ENCODE measurements at places on chromosomes 6 and 20. TPM values are rescaled to one million over a fixed set of nuclear protein-coding genes. Genes with fewer than 3 reads are reported as not detected.

DNA sequence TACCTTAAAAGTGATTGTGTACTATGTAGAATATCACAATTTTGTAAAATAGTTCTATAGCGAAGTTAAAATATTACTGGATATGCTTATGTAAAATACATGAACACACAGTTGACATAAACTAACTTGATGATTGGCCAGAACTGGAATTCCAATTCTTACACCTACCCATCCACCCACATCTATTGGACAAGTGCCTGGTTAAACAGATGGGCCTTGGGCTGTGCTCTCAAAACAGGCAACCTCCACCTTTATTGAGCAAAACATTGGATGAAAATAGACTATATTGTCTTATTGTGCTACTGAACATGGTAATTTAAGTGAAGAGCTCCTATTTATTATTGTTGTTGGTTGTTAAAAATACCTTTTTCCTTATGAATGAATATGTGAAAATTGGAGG is 154.0 kb upstream of the FLRT3 start:
- no peaks in the 10 kb centered on the region for H3K36me3 ChIP-seq
- no peak overlapping the region for H3K27ac ChIP-seq
- H3K4me1 ChIP-seq: no peaks in the 10 kb centered on the region

DNA sequence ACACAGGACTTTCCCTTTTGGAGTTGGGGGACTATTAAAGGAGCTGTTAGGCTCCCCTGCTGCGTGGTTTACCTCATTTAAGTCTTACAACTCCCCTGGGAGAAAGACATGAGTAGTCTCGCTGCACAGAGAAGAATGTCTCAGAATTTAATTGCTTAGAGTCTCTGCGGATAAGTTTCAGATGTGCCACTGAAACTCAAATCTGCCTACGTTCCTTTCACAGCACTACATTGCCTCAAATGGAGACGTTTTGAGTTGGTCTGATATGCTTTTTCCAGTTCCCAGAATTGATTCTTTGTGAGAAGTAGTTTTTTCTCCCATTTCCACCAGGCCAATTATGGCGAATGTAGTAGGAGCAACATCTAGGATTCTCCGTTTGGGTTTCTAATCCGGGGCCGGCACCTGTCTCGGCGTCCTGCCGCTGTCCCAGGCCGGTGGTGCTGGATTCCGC is 532 bp upstream of the SLC35F1 start:
- no peaks in the 10 kb centered on the region for H3K36me3 ChIP-seq
- no peak overlapping the region for H3K27ac ChIP-seq
- peaks cover 5% of the 10 kb centered on the region for H3K4me1 ChIP-seq
- DNase-seq: no peak

DNA sequence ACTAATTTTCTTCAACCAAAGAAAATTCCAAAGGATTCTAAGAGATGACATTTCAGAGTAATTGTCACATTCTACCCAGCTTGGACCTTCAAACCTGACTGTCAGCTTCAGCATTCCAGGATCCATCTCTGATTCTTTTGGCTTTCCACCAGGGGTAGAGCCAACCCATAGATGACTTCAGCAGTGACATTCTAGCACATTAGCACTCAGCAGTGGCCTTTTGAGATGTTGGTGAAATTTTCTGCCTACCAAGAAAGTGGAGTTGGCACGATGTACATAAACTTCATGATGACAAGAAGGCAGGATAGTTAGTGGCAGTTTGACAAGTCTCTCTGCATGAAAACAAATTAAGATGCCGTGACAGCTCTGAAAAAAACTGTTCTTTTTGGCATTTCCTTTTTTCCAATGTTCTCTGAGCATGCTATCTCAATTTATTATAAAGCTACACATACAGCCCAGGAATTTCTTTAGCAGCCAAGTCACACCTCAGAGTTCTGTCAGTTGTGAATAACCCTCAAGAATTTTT is 466.5 kb upstream of the RNF217 start:
- no peaks in the 10 kb centered on the region for H3K4me1 ChIP-seq
- H3K27ac ChIP-seq: no peak overlapping the region
- no peak for DNase-seq
- H3K4me3 ChIP-seq: no peak overlapping the region
- H3K27me3 ChIP-seq: peaks cover 2% of the 10 kb centered on the region

DNA sequence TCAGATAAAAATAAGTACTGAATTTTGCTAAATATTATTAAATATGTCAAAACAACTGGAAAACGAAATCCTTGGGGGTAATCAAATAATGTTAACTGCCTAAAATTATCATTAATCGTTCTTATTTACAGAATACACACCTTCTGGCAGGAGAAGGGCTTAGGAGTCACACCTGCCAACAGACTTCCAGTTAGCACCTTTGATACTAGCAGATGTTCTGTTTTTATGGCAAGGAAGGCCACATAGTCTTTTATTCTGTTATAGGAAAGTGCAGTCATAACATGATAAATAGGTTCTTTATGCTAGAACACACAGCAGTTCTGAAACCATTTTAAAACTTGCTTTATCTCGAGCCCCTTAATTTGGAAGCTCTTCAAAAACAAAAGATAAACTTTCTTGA is 464.1 kb downstream of the UTRN start:
- DNase-seq: no peak
- H3K4me1 ChIP-seq: no peaks in the 10 kb centered on the region
- H3K36me3 ChIP-seq: no peaks in the 10 kb centered on the region
- no peak overlapping the region for H3K4me3 ChIP-seq
- no peaks in the 10 kb centered on the region for H3K27me3 ChIP-seq
- H3K27ac ChIP-seq: no peak overlapping the region

DNA sequence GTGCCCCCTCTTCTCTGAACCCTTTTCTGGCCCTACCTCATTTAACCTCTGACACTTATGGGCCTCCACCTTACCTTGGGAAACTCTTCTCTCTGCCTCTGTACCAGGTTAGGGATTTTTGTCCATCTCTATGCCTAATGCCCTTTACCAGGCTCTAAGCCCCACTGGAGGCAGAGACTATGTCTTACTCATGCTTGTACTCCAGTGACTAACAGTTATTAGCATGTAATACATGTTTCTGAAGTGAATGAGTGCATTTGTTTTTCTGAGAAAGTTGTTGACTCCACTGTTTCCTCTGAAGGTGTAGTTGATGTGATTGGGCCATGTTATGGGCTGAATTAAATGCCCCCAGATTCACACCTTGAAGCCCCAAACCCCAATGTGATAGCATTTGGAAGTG is 234.3 kb downstream of the PACRG start:
- H3K4me1 ChIP-seq: no peaks in the 10 kb centered on the region
- no peaks in the 10 kb centered on the region for H3K36me3 ChIP-seq
- no peak overlapping the region for H3K27ac ChIP-seq

DNA sequence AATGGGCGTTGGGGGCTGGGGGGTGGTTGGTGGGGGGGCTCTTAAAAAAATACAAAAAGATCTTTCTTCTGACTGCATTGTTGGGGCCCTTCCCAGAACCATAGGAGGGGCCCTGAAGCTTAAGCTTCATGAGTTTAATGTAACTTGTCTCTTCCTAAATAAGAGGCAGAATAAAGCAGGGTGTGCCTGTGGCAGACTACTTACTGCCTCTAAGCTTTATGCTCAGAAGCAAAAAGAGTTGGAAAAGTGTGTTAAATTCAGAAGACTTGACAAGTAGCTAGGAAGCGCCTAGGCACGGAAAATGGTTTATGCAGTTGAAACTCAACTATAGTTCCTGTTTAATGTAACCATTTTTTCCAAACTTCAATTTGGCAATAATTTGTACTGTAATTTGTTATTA is 44.5 kb downstream of the TIAM2 start:
- H3K36me3 ChIP-seq: no peaks in the 10 kb centered on the region
- peaks cover 5% of the 10 kb centered on the region for H3K4me1 ChIP-seq
- H3K4me3 ChIP-seq: no peak overlapping the region
- no peaks in the 10 kb centered on the region for H3K27me3 ChIP-seq

DNA sequence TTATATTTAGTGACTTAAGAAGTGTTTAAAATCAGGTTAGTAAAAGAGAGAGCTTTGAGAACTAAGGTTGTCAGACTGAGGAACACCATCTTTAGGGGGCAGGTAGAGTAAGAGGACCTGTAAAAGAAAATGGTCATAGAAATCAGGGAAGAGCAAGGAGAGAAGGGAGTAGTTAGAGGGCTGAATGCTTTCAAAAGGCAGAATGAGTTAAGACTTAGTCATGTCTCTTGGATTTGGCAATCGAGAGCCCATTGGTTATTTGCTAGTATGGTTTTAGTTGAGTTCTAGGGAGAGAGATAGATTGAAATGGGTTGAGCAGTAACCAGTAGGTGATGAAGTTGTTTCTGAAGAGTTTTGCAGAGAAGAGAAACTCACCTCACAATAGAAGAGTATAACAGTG is 51.1 kb downstream of the RALGAPB start:
- no peaks in the 10 kb centered on the region for H3K27me3 ChIP-seq
- H3K4me3 ChIP-seq: no peak overlapping the region
- no peaks in the 10 kb centered on the region for H3K4me1 ChIP-seq
- no peaks in the 10 kb centered on the region for H3K36me3 ChIP-seq

DNA sequence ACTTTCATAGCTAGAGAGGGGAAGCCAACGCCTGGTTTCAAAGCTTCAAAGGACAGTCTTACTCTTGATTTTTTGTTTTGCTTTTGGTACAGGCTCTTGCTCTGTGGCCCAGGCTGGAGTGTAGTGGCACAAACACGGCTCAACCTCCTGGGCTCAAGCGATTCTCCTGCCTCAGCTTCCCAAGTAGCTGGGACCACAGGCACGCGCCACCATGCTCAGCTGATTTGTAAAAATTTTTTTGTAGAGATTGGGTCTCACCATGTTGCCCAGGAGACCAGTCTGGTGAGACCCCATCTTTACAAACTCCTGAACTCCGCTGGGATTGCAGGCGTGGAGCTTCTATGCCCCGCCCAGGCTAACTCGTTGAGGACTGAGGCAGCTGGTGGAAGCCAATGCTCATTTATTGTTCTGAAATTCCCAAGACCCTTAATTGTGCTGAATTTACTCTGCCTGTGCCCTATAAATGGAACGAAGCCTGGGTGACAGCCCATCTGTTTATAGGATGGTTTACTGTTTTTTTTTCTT is 18.0 kb downstream of the SRSF3 start:
- H3K36me3 ChIP-seq: no peaks in the 10 kb centered on the region
- no peak overlapping the region for H3K4me3 ChIP-seq
- H3K27me3 ChIP-seq: no peaks in the 10 kb centered on the region
- no peak overlapping the region for H3K27ac ChIP-seq

GRCh38 chr20:3189561-3190131 is 14.8 kb downstream of the DDRGK1 start:
- H3K4me1 ChIP-seq: no peaks in the 10 kb centered on the region
- no peak overlapping the region for H3K4me3 ChIP-seq
- DNase-seq: no peak
- H3K36me3 ChIP-seq: no peaks in the 10 kb centered on the region
- H3K27ac ChIP-seq: no peak overlapping the region

- H3K27ac ChIP-seq: no peak overlapping the region
- H3K4me3 ChIP-seq: no peak overlapping the region
- H3K36me3 ChIP-seq: no peaks in the 10 kb centered on the region
- H3K27me3 ChIP-seq: no peaks in the 10 kb centered on the region
These were observed 12.9 kb downstream of the MDGA1 start for GRCh38 chr6:37684801-37685200.

GRCh38 chr6:52020945-52021570 is 66.4 kb downstream of the PKHD1 start:
- H3K27me3 ChIP-seq: no peaks in the 10 kb centered on the region
- H3K36me3 ChIP-seq: no peaks in the 10 kb centered on the region
- no peak overlapping the region for H3K27ac ChIP-seq
- DNase-seq: no peak
- no peaks in the 10 kb centered on the region for H3K4me1 ChIP-seq

DNA sequence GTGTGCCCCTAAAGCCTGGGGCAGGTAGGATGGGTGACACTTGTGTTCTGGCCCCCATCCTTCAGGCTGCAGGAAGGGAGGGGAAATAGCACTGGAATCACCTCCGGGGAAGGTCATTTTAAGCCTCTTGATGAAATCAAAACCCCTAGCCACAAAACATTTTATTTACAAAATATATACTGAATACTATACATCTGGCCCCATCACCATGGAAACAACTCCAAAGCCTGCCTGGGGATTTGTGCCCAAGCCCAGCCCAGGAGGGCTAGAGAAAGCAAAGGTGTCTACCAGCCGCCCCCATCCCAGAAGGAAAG is 2.6 kb downstream of the SMIM29 start:
- H3K4me1 ChIP-seq: peaks cover 4% of the 10 kb centered on the region
- no peaks in the 10 kb centered on the region for H3K27me3 ChIP-seq
- DNase-seq: no peak
- H3K27ac ChIP-seq: no peak overlapping the region
- H3K36me3 ChIP-seq: no peaks in the 10 kb centered on the region
- no peak overlapping the region for H3K4me3 ChIP-seq

- H3K36me3 ChIP-seq: no peaks in the 10 kb centered on the region
- no peak for DNase-seq
- H3K27ac ChIP-seq: no peak overlapping the region
- H3K4me1 ChIP-seq: no peaks in the 10 kb centered on the region
- no peaks in the 10 kb centered on the region for H3K27me3 ChIP-seq
These were observed 1378.6 kb upstream of the DEFB115 start for GRCh38 chr20:29878777-29879442.

- no peaks in the 10 kb centered on the region for H3K4me1 ChIP-seq
- no peak overlapping the region for H3K4me3 ChIP-seq
- DNase-seq: no peak
- no peak overlapping the region for H3K27ac ChIP-seq
- H3K27me3 ChIP-seq: no peaks in the 10 kb centered on the region
These were observed 36.9 kb upstream of the STMND1 start for GRCh38 chr6:17064975-17065374.

DNA sequence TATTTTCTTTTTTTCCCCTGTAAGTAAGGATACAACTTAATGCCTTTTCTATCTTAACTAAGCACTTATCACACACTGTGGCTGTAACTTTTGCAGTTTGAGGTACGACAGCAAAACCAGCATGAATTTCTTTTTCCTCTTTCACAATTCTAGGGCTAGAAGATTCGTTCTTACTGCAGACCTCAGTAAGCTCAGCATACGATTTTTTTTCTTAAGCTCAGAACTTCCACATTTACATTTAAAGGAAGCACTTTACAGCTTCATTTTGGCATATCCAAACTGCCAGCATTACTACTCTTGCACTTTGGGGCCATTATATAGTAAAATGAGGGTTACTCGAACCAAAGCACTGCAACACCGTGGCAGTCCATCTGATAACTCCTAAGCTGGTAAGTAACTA is 889 bp upstream of the CHMP4B start:
- no peak for DNase-seq
- H3K36me3 ChIP-seq: no peaks in the 10 kb centered on the region
- no peak overlapping the region for H3K27ac ChIP-seq
- H3K27me3 ChIP-seq: no peaks in the 10 kb centered on the region

- no peak overlapping the region for H3K27ac ChIP-seq
- DNase-seq: no peak
- no peaks in the 10 kb centered on the region for H3K4me1 ChIP-seq
- H3K36me3 ChIP-seq: no peaks in the 10 kb centered on the region
These were observed 25.2 kb downstream of the TGM3 start for GRCh38 chr20:2320813-2321658.

GRCh38 chr6:167949121-167949684 is 48.3 kb upstream of the KIF25 start:
- no peaks in the 10 kb centered on the region for H3K27me3 ChIP-seq
- no peaks in the 10 kb centered on the region for H3K4me1 ChIP-seq
- H3K36me3 ChIP-seq: no peaks in the 10 kb centered on the region
- H3K4me3 ChIP-seq: no peak overlapping the region

Gene RSPO3
- 4.4 TPM for total RNA-seq

Gene FRK
- 0.38 TPM for total RNA-seq

Gene SIRPD
- total RNA-seq: not detected

Gene SDCBP2
- 7.3 TPM for total RNA-seq

Gene ZBTB46
- 55.1 TPM for total RNA-seq

Gene NOL4L
- total RNA-seq: 10.8 TPM

Gene GLP1R
- total RNA-seq: not detected

Measured in ovary (tissue), 10 donors.